Mucosa of gallbladder (tissue), 1 donor: ENCODE measurements at places on chromosomes 1 and 21.

- no peak for DNase-seq
Measured at GRCh38 chr21:45603481-45603880, 40.0 kb upstream of the PCBP3 start.

DNA sequence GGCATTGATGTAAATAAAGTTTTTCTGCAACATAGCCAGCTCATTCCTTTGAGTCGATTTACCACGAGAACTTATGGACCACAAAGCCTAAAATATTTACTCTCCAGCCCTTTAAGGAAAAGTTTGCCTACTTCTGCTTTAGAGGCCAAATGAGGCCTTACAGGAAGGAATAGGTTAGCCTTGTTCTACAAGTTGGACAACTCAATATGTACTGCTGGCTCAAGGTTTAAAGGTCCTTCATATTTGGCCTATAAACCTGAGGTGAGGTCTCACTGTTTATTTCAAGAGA, 144.5 kb upstream of the DNAH14 start:
- no peak for DNase-seq

DNA sequence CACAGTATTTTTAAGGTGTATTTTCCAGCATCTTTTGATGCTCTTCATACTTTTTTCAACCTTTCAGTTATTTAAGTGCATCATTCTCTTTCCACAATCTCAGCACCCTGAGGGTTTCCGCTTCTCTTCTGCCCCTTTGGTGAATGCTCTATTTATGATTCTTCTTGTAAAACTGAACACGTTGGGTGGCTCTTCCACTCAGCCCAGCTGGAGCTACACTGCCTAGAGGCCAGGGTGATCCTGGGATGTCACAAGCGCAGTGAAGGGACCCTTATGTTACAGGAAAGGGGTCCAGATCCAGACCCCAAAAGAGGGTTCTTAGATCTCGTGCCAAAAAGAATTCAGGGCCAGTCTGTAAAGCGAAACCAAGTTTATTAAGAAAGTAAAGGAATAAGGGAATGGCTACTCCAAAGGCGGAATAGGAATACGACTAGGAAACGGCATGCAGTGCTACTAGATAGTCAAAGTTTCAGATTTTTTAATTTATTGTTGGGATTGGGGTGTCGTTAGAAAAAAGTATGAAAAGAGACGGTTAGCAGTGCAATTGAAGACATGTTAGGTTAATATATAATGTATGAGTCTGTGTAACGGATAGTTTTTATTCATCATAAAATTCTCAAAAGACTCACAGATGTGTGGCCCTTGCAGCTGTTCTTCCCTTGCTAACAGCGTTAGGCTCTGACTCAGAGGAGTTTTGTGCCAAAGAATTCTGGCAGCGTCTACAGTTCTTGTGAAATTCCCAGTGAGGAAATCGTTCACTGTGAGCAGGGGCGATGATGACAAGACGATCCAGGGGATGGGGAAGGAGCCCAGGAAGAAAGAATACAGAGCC, 14.4 kb upstream of the ERVH48-1 start:
- DNase-seq, result peak; percentile 84

GRCh38 chr1:57623039-57623790, 199.4 kb upstream of the DAB1 start:
- DNase-seq, result peak; percentile 14

GRCh38 chr1:230261928-230262650, 164.0 kb downstream of the PGBD5 start:
- DNase-seq, result no peak

DNA sequence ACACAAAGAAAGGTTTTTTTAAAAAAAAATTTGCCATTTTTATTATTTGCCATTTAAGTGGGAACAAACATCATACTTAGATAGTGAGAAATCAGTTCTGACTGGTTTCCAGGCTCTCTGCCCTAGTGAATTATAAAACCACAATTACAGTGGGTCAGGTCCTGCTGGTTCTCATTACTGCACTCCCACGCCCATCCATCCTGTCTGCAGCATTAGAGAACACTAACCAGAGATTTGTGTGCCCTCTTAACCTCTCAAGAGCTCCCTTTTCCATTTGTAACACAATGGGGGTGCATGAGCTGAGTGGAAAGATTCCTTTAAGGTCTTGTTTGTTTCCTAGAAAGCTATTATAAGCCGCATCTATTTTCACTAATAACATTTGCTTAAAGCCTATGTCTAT, 489.3 kb downstream of the AMY1C start:
- DNase-seq, result no peak

DNA sequence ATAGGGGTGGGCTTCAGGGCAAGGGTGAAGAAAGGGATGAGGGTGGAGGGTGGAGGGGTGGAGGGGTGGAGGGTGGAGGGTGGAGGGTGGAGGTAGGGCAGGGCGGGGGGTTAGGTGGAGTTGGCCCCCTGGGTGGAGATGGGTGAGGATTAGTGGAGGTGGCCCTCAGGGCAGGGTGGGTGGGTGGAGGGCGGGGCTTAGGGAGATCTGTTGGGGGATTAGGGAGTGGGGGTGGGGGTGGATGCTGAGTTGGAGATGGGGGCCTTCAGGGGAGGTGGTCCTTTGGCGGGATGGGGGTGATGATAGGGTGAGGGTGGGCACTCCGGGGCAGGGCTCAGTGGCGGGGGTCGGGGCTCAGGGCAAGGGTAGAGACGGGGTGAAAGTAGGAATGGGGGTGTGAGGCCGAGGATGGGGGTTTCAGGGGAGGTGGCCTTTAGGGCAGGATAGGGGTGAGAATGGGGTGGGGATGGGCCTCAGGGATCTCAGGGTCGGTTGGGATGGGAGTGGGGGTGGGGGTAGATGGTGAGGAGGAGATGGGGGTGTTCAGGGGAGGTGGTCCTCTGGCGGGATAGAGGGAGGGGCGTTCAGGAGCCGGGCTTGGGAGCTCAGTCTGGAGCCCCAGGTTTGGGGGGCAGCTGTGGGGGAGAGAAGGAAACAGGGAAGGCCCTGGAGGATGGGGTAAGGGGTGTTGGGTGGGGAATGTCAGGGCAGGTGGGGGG, 800 bp upstream of the DNMT3L start:
- DNase-seq, result no peak

- DNase-seq, result no peak
Measured at GRCh38 chr1:235843461-235843961, 23.2 kb downstream of the LYST start.

GRCh38 chr1:40381268-40382107, 8.0 kb downstream of the SMAP2 start:
- no peak for DNase-seq

DNA sequence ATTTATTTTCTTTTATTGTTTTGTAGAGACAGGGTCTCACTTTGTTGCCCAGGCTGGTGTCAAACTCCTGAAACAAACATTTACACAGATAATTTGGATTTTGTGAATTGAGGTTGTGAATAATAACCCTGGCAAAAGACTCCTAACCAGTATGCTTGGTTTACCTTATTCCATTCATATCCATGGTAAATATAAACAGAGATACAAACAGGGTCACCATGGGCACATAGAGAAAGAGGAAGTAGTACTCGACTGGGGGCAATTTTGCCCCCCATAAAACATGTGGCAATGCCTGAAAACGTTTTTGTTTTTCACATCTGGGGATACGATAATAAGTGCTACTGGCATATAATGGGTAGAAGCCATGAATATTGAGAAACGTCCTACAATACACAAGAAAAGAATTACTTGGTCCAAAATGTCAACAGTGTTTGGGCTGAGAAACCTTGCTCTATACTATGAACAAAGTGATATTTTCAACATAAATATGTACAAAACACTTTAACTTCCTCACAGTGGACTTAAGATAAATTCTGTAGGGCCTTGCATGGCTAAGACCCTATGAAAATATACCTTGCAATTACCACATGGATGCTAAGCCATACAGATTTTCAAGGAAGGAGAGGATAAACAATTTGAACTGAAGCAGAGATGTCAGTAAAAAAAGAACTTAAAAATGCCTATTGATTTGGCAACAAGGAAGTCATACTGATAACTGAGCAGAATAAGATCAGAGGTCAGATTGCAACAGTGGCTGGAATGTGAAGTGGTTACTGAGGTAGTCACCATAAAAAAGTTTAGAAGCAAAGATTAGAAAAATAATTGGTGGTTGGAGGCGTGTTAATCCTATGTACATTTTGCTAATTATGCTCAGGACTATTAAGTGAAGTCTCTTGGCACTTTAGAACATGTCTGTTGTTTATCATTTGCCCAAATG, 27.4 kb upstream of the ASPM start:
- DNase-seq, result peak; percentile 46

DNA sequence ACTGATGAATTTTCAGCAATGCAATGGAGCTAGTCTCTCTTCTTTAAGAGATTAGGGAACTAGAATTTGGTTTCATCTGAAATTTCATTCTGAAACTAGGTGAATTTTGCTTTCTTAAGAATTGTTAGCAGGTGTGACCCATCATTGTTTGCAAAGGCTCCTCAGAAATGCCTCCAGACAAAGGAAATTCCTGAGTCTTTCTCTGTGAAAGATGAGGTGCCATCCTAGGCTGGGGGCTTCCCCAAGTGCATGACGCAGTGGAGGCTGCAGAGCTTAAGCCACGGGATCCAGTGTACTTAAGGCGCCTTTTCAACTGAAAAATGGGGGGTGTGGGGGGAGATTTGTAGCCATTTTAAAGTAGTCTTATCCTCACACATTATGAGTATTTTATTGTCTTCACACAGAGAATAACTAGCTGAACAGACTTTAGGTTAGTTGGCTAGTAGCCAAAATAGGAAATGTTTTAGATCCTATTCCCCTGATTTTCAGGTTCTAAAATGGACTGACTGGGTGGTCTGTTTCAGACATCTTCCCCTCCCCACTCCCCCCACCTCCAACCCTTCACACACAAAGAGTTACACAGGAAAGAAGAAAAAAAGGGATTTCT, 202.0 kb downstream of the NFIA start:
- no peak for DNase-seq

- no peak for DNase-seq
Measured at GRCh38 chr1:222620566-222620965, 2.7 kb downstream of the MIA3 start.

GRCh38 chr1:45673956-45674355, 12.4 kb downstream of the GPBP1L1 start:
- no peak for DNase-seq

- DNase-seq, result no peak
Measured at GRCh38 chr1:11058595-11059154, 1.1 kb downstream of the SRM start.

DNA sequence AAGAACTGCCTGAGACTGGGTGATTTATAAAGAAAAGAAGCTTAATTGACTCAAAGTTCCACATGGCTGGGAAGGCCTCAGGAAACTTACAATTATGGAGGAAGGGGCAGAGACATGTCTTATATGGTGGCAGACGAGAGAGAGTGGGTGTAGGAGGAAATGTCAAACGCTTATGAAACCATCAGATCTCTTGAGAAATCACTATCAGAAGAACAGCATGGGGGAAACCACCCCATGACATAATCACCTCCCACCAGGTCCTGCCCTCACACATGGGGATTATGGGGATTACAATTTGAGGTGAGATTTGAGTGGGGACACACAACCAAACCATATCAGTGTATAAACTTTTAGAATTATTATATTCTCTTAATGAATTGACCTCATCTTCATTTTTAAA, 335.9 kb upstream of the DPYD start:
- no peak for DNase-seq

DNA sequence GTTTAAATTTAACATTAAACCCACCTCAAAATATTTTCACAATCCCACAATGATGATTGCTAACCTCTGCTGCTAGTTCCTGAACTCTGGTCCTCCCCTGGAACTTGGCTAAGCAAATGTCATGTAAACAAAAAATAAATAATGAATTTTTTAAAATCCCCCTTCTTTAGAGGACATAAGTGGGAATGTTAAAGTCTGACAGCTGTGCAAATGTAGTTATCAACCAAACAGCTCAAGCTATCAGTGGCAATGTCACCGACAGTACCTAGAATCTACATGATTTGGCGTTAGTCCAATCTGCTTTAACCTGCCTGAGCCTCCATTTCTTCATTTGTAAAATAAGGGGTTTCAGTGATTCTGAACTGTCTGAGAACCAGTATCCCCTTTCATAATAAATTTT, 67.7 kb downstream of the GDAP2 start:
- DNase-seq, result no peak
